Effector memory CD4-positive, alpha-beta T cell (primary cell): ENCODE measurements at places on chromosomes 13 and 19.

GRCh38 chr13:27080018-27080948, 91.3 kb downstream of the USP12 start:
- no peak overlapping the region for H3K27ac ChIP-seq
- H3K36me3 ChIP-seq, result no peaks in the 10 kb centered on the region
- no peak for DNase-seq
- no peaks in the 10 kb centered on the region for H3K4me1 ChIP-seq
- no peak overlapping the region for H3K4me3 ChIP-seq
- H3K27me3 ChIP-seq, result no peaks in the 10 kb centered on the region

DNA sequence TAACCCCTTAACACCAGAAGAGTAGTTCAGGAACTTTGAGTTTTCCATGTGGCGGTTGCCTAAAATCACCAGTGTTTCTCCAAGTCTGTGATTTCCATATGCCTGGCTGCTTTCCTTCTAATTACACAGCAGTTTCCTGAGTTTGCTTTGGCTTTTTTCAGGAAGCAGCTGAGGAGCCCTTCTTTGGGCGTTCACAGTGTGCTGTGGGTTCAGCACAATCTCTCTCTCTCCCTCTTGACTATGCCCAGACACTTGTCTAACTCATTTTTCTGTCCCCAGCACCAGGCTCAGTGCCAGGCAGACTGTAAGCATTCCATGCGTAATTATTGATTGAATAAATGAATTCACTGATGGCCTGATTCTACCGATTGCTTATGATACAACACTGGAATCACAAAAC, 19.7 kb downstream of the SCEL start:
- H3K4me3 ChIP-seq, result no peak overlapping the region
- H3K27me3 ChIP-seq, result no peaks in the 10 kb centered on the region
- H3K27ac ChIP-seq, result no peak overlapping the region

- no peaks in the 10 kb centered on the region for H3K36me3 ChIP-seq
- no peaks in the 10 kb centered on the region for H3K4me1 ChIP-seq
- DNase-seq, result no peak
- no peak overlapping the region for H3K27ac ChIP-seq
- no peak overlapping the region for H3K4me3 ChIP-seq
Measured at GRCh38 chr13:23470790-23471614, 37.5 kb upstream of the SACS start.

- no peak overlapping the region for H3K4me3 ChIP-seq
- H3K27me3 ChIP-seq, result no peaks in the 10 kb centered on the region
- DNase-seq, result no peak
- no peak overlapping the region for H3K27ac ChIP-seq
Measured at GRCh38 chr13:95231393-95231792, 69.9 kb downstream of the ABCC4 start.
